ENCODE measurements at places on chromosomes 13 and 19. TPM values are rescaled to one million over a fixed set of nuclear protein-coding genes. Genes with fewer than 3 reads are reported as not detected.

CFD gene
- total RNA-seq, result 2.3 TPM

YJEFN3 gene
- total RNA-seq, result 10.4 TPM

DNA sequence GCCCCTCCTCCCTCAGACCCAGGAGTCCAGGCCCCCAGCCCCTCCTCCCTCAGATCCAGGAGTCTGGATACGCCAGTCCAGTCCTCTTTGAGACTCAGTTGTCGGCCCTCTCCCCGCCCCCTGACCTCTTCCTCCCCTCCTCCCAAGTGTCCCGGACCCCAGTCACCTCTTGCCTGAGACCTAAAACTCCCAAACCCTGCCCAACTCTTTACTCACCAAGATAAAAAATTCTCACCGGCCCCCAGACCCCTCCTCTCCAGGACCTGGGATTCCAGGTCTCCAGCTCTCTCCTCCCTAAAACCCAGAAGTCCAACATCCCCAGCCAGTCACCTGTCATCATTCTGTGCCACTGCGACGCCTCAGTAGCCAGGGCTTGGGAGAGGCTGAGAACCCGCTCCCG lies 1.4 kb upstream of the HSD17B14 start:
- DNase-seq, result no peak

GRCh38 chr19:49957262-49957915 lies 3.6 kb downstream of the SIGLEC11 start:
- DNase-seq, result no peak

DNA sequence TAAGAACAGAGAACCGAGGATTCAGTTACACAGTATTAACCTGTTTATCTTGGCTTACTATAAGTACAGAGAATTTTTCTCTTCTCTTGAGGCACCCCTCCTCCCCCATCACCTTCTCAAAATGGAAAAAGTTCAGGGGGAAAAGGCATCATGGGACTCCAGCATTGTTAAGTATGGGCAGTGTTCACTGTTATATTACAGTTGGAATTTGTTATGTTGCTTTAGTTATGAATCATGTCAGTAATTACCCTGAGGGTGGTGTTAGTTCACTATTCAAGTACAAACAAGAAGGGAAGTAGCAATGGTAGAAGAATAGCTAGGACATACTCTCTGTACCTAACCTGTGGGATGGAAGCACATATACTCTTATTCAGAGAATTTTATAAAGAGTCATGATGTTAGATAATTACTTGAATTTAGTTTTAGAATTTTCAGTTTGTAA lies 12.0 kb downstream of the LPAR6 start:
- no peak for DNase-seq

GRCh38 chr13:71089056-71089455 lies 777.9 kb downstream of the DACH1 start:
- no peak for DNase-seq

GRCh38 chr13:91889641-91890040 lies 491.2 kb downstream of the GPC5 start:
- DNase-seq, result no peak

- peak; percentile 25 for DNase-seq
These were observed 3.0 kb downstream of the ATP1A3 start for GRCh38 chr19:41991025-41991424.

Measured in Calu3 (cell line).